ENCODE measurements at places on chromosomes 3 and 15.
A peak's percentile ranks its signal among the peaks of the same experiment; 100 is the strongest.

GRCh38 chr3:39977058-39977794, 167.8 kb downstream of the MYRIP start:
- no peak for DNase-seq

DNA sequence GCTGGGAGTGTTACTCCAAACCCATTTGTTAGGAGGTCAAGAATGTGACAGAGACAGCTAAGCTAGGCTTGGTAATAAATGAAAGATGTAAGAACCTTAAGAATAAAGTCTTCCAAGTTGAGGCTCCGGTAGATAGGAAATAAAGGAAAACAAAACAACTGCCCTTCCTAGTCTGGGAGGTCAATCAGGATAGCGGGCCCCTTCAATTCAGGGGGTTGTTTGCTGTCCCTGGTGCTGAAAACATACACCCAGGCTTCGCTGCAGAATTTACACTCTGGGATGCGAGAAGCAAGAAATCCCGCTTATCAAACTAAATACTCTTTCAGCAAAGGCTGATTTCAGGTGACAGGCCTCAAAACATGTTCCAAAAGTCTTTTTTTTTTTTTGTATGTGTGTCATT, 393.4 kb downstream of the NTRK3 start:
- DNase-seq, result no peak

GRCh38 chr3:116340680-116341216, 104.5 kb downstream of the LSAMP start:
- no peak for DNase-seq

- DNase-seq, result no peak
Measured at GRCh38 chr3:120831066-120831465, 76.9 kb upstream of the STXBP5L start.

DNA sequence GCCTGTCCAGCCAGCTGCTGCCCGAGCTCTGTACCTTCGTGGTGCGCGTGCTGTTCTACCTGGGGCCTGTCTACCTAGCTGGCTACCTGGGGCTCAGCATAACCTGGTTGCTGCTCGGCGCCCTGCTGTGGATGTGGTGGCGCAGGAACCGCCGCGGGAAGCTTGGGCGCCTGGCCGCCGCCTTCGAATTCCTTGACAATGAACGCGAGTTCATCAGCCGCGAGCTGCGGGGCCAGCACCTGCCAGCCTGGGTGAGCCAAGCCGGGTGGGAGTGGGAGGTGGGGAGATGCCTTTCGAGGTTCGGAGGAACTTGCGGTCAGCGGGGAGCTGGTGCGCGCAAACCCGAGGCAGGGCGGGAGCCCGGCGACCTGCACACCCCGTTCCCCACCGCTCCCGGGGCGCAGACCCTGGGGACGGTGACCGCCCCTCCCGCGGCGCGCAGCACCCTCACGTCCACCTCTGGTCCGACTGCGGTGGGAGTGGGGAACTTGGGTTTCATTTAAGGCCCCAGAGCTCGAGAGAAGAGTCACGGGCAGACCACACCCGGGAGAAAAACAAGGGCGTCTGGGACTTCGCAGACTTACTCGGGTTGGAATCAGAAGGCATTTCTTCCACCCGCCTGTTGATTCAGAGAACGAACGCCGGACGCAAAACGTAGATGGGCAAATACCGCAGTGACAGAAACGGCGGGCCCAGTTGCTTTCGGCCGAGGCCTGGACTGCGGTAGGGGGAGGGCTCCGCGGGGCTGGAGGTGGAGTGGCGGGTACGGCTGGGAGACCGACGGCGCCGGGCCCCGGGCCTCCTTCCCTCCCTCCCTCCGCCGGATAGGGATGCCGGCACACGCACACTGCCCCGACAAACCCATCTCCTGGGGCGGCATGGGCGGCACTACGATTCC, 708 bp downstream of the ESYT3 start:
- no peak for DNase-seq

DNA sequence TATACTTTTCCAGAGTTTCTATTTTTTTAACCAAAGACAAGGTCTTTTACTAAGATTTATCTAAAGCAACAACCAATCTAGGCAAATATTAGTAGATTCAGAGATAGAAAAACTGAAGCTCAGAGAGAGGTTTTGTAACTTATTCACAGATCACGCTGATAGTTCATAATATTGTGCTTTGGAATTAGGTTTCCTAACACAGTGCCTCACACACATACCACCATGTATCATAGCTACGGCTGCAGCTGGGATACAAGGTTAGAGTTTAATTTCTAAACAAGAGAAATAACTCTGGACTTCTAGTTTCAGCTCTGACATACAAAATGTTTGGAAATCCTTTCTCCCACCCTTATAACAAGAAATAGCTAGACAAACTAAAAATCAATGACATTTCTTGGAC, 565.7 kb downstream of the PYDC2 start:
- DNase-seq, result no peak

DNA sequence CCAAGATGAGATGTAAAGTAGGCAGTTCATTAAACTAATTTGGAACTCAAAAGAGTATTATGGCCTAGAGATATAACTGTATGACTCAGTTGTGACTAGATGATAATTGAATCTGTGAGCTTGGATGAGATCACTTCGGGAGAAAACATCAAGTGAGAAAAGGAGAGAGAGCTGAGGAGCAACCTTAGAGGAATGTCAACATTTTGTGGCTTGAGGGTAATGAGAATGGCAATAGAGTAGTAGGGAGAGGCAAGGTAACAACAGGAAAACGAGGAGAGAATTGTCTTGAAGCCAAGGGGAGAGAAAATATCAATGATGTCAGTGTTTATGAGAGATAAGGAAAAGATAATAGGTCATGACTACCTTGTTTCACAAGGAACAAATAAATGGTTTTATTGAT, 580.2 kb downstream of the NLGN1 start:
- DNase-seq, result no peak

- no peak for DNase-seq
Measured at GRCh38 chr3:112001526-112001925, 2.8 kb downstream of the TAGLN3 start.

- no peak for DNase-seq
Measured at GRCh38 chr3:119894195-119894594, 112.3 kb downstream of the NR1I2 start.

GRCh38 chr3:136885357-136886213, 23.6 kb downstream of the NCK1 start:
- no peak for DNase-seq

GRCh38 chr15:77783636-77784035, 150.9 kb upstream of the LINGO1 start:
- no peak for DNase-seq

- DNase-seq, result no peak
Measured at GRCh38 chr3:178907081-178907480, 164.5 kb downstream of the ZMAT3 start.

DNA sequence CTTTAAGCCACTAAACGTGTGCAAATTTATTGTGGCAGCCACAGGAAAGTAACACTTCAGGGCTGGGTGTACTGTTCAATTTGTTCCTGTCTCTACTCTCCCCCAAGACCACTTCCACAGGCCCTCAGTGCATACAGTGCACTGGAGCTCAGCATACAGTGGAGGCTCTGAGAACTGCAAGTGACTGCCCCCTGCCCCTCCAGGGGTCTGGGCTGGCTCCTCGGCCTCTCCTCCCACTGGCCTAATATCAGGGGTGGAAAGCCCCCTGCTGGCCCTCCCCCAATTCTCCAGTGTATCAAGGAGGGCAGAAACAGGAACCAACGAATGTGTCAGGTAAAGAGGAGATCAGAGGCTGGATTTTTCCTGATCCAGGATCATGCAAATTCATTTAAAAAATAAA, 19.9 kb upstream of the HEG1 start:
- DNase-seq, result no peak

DNA sequence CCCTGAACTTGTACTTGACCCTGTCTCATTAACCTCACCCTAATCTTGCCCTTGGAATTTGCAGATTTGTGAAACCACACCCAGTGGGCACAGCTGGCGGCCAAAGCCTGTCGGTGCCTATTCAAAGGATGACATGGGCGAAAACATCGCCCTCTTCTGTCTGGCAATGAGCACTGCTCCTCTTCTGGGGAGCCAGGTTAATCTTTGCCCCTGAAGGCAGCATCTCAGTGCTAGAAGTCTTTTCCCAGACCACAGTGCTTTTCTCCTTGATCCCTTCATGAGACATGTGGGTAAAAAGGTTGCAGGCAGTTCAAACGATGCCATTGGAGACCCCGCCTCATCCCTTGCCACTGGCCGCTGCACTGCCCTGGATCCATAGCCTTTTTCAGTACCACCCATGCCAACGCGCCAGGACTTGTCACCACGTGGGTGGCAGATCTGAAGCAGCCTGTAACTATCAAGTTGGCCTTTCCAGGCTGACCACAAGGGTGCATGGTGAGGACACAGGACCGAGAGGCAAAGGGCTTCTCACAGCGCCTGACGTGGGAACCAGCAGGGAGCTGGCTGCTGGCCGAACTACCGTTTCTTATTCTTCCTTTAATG, 6.5 kb upstream of the DNASE1L3 start:
- peak; percentile 22 for DNase-seq

- peak; percentile 46 for DNase-seq
Measured at GRCh38 chr15:73927003-73927475, 777 bp downstream of the LOXL1 start.

- no peak for DNase-seq
Measured at GRCh38 chr3:120448756-120449155, 2.0 kb downstream of the FSTL1 start.

DNA sequence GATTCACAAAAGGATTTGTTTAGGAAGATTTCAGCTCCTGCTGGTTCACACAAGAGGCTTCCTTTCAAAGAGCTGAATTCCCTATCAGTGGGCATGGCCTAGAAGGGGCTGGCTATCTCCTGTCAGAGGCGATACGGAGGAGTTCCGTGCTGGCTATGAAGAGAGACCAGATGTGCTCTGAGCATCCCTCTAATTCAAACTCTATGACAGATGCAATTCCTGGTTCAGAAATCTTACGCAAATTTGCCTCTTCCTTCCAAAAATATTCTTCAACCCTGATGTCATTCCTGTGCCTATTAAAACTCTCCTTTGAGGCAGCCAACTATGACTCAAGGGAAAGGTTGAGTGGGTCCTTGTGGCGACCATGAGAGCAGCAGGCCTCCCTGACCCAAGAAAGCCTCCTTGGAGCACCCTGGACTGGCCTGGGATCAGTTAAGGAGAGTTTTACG, 139.3 kb upstream of the HES1 start:
- no peak for DNase-seq

- DNase-seq, result no peak
Measured at GRCh38 chr3:125121246-125122010, 65.6 kb upstream of the HEG1 start.

DNA sequence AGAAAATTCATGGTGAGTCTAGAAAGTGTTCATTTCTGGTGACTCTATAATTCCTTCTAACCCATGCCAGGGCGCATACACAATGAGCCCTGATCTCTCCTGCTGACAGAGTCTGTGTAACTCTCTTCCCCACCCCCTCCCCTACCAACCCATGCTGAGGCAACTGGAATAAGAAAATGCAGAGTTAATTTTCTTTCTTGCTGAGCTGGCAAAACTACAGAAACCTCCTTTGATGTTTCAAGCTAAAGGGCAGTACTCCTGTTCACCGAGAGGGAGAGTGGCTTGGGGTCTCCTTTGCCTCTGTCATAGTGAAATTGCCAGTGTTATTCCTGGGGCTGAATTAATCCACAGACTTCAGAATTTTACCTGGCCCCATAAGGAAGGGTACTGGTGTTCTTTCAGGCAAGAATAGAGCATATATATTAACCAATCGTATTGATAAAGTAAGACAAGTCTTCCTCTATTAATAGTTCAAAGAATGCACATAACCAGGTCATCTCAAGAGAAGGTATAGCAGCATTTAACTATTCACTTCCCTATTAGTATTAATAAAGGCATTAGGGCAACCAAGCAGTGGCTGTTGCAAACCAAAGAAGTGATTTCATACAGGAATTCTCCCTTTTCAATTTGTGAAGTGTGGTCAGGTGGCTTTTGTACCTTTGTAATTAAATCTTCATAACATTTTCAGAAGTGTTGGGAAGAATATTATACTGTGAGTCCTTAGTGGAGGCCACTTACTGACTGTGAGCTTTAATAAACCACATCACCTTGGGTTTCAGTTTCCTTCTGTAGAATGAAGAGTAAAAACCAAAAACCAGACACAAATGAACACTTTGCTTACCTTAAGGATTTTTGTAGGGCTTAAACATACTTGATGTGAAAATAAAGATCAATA, 4.1 kb downstream of the GAP43 start:
- no peak for DNase-seq

DNA sequence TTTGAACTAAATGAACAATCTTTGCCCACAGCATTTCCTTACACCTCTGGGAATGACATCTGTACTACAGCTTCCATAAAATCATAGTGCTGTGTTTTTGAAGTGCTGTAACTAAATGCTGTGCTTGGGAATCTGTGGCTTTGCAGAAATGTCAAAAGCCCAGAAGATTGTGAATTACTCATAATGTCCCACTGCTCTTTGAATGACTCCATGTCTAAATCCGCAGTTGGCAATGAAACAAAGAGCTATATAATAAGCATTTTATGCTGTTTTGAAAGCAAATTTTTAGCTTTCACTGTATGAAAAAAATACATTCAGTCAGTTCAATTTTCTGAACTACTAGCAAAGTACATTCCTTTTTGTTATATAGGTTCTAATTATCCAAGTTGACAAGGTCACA, 88.6 kb upstream of the ADAMTS17 start:
- no peak for DNase-seq

DNA sequence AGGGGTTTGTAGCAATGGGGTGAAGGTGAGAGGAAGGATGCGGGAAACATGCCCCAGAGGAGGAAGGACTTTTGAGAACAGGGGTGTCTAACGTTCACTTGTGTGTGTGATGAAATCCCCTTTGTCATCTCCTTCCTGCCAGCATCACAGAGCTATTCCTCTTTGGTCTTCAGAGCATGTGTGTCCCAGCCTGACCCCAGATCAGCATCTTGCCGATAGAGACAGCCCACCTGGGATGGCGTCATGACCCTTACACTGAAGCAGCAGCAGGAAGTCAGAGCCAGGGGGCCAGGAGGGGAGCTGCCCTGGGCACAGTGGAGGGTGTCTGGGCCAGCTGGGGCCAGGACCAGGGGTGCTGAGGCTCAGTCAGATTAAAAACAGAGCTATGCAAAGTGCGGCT, 29.9 kb upstream of the GRIP2 start:
- no peak for DNase-seq

DNA sequence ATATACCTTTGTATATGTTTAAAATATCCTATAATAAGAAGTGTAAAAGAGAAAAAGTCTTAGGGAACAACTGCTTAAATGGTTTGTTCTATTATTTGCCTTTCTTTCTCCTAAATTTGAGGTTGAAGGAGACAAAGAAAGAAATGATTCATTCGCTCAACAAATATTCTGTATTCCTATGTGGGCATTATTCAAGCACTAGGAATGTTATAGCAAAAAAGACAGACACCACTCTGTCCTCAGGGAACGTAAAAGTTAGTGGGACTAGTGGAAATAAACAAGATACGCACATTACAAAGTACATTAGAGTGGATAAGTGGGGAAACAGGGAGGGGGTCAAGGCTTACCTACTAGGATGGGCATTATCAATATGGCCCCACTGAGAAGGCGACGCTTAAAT, 332.2 kb downstream of the LPP start:
- DNase-seq, result no peak

GRCh38 chr3:45126730-45127129, 19.4 kb downstream of the CDCP1 start:
- DNase-seq, result no peak
